ENCODE measurements at places on chromosomes 11 and 22. TPM values are rescaled to one million over a fixed set of nuclear protein-coding genes. Genes with fewer than 3 reads are reported as not detected.

HEPHL1 gene
- total RNA-seq, result 0.09 TPM

TRIM48 gene
- not detected for total RNA-seq

CBLIF gene
- total RNA-seq, result not detected

MPZL3 gene
- 0.89 TPM for total RNA-seq

OR5D14 gene
- total RNA-seq, result not detected

RAPSN gene
- 0.05 TPM for total RNA-seq

TRPM5 gene
- total RNA-seq, result not detected

C11orf91 gene
- not detected for total RNA-seq

HSPB2 gene
- 0.14 TPM for total RNA-seq

DLG2 gene
- total RNA-seq, result 2.1 TPM

ZFTA gene
- total RNA-seq, result 18.8 TPM

OR52H1 gene
- total RNA-seq, result 0.30 TPM

RASD2 gene
- 0.89 TPM for total RNA-seq

CEP126 gene
- 0.89 TPM for total RNA-seq

ST14 gene
- total RNA-seq, result not detected

MYO7A gene
- total RNA-seq, result 0.18 TPM

PANX3 gene
- total RNA-seq, result not detected

PHETA2 gene
- 15.7 TPM for total RNA-seq

PTGDR2 gene
- 0.05 TPM for total RNA-seq

MRGPRX3 gene
- total RNA-seq, result not detected

IGLL1 gene
- not detected for total RNA-seq

BDNF gene
- 26.4 TPM for total RNA-seq
